H9 (cell line): ENCODE measurements at places on chromosomes 12 and 14. TPM values are rescaled to one million over a fixed set of nuclear protein-coding genes. Genes with fewer than 3 reads are reported as not detected.

PTCSC3 gene
- not detected in 2 replicates for total RNA-seq

PARPBP gene
- total RNA-seq = 29.0 and 32.1 TPM in 2 replicates

NUMB gene
- total RNA-seq = 46.5 and 51.9 TPM in 2 replicates

TAS2R43 gene
- total RNA-seq = 0.48 and 0.59 TPM in 2 replicates

PRIMA1 gene
- 1.7 and 2.3 TPM in 2 replicates for total RNA-seq

SERPINA10 gene
- total RNA-seq = not detected in 2 replicates

FGD4 gene
- 53.9 and 54.3 TPM in 2 replicates for total RNA-seq

SERPINA12 gene
- total RNA-seq = not detected in 2 replicates

SMCO2 gene
- total RNA-seq = 0.20 TPM in 2 replicates

GPRC5D gene
- not detected in 2 replicates for total RNA-seq

RD3L gene
- total RNA-seq = not detected in 2 replicates

CCDC197 gene
- not detected in 2 replicates for total RNA-seq

NOVA1 gene
- total RNA-seq = 11.4 and 13.8 TPM in 2 replicates

FSCB gene
- total RNA-seq = not detected in 2 replicates

PAH gene
- total RNA-seq = 6.1 and 8.0 TPM in 2 replicates

PROX2 gene
- total RNA-seq = not detected in 2 replicates

NPAS3 gene
- total RNA-seq = 0.17 and 0.22 TPM in 2 replicates

KRT2 gene
- not detected in 2 replicates for total RNA-seq

HOXC12 gene
- not detected in 2 replicates for total RNA-seq
